Endodermal cell (in vitro differentiated cells): ENCODE measurements at places on chromosomes 1 and 21.

DNA sequence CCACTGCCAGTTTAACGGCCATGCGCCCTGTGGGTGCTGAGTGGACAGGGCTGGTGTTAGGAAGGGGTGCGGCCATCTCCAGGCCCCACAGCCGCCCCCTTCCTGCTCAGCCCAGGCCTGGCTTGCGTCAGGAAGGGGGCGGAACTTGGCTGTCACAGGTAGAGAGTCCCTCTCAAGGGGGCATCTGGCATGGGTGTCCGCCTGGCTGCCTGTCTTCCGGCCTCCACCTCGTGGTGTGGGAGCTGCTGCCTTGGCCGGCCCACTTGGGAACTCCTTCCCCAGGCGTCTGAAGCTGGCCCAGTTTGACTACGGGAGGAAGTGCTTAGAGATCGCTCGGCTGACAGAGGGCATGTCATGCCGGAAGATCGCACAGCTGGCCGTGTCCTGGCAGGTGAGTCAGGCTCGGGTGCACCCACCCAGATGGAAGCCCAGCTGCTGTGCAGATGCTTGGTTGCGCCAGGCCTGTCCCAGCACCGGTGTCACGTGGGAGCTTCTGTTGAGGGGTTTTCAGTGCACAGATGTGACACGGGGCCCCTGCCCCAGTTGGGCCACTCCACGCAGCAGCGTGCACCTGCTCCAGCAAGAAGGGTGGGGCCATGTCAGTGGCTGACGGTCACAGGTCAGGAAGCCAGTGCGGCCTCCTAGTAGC is 9.1 kb upstream of the ATAD3B start:
- DNase-seq: peak; percentile 54

DNA sequence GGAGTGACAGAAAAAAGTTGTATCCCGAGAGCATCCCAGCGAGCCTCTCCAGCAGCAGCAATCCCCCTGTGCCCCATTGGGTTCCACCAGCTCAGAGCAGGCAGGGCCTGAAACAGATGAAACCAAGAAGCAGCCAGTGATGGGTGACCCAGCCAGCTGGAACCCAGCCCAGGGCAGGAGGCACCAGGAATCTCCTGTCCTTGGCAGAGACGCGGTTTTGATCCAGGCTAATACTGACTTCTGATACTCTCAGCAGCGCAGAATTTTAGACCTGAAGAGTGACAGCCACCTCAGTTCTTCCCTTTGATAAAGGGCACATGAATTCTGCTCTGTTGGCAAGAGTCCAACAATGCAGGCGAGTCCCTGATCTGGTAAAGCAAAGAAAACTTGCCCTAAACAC is 11.4 kb upstream of the OLIG1 start:
- DNase-seq: no peak

GRCh38 chr21:30336596-30336995 is 898 bp downstream of the KRTAP27-1 start:
- no peak for DNase-seq

DNA sequence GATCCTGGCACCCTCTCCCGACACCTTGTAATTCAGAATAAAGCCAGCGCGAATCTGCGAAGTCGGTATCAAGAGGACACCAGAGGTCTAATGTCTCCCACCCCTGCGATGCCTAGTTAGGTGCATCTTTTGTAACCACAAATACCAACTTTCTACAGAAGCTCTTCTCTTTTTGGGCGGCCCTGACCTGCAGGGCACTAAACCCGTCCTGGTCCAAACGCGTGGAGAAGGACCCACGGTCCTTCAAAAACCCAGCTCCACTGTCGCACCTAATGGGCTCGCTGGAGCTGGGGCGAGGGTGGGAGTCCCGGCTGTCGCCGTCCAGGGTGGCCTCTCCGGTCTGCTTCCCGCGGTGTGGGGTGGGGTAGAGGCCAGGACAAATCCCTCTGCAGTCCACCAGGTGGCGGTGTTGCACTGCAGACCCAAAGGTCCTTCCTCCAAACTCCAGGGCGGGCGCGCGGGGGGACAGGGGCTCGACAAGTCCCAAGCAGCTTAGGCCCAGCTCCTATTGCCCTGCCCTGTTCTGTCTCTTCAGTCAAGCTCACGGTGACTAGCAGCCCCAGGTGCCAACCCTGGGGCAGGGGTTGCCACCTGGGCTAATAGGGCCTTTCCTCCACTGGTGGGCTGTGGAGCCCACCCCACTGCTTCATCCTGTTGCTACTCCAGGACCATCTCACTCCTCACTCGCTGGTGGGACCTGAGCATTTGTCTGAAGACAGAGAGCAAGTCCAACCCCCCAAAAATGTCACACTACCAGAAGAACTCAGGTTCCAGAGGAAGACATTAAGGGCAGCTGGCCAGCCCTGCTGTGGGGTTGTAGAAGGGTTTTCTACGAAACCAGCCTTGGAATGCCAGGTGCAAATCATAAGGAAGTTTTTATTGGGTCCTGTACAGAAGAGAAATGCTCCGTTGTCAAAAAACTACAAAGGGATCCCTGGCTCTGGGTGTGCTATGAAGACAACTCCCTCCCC is 2.8 kb downstream of the HES3 start:
- peak; percentile 97 for DNase-seq

DNA sequence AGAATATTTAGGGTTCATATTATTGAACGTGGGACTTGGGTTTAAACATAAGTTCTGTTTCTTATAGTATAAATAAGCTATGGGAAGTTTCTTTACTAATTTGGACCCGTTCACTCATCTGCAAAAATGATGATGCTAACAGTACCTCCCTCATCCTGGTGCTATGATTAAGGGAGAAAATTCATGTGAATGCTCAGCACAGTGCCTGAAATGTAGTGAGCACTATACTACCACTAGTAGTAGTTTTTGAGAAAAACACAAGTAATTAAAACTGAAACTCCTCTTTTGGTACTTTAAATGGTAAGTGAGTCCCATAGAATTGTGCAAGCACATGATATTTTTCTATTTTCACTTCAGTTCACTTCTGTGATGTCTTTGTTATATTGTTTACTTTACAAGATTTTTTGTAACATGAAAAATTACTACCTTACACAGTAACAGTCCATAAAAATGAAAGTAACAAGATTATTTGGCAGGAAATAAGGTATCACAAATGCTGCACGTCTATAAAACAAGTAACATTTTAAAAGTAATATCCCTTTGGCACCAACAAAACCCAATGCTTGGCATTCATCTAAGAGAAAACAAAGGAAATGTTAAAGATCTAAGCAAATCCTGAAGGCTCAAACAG is 11.3 kb upstream of the PTPRC start:
- no peak for DNase-seq

DNA sequence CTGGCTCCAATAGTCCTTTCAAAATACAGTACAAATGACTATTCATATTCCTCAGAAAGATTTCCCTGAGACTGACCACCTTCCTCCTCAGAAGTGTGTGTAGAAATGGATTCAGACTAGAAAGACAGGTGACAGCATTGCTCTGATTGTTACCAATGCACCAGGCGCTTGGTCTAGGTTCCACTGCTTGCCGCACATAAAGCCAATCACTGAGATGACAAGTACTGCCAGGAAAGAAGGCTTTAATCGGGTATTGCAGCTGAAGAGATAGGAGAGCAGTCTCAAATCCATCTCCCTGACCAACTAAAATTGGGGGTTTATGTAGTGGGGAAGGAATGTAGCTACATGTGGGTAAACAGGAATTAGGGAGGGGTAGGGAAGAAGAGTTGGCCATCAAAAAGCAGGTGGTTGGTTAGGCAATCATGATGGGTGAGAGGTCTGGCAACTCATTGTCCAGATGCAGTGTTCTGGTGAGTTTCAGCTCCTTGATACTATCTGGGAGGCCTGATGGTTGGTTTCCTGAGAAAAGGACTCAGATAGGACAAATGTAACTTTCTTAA is 98.0 kb downstream of the KCNH1 start:
- DNase-seq: no peak

GRCh38 chr1:53653631-53654030 is 85.3 kb downstream of the GLIS1 start:
- no peak for DNase-seq

DNA sequence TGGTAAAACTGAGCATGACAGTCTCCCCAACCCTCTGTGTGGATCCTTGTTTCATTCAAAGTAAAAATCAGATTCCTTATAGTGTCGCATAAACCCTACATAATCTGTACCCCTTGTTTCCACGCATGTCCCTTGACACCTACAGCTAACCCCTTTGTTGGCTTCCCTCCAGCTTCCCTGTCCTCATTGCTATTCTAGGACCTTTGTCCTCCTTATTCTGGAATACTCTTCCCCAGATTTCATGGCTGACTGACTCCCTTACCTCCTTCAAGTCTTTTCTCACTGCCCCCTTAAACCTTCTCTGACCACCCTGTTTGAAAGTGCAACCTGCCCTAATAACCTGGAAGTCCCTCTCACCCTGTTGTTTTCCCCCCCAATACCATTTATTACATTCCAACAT is 4.0 kb downstream of the RNF11 start:
- DNase-seq: peak; percentile 36

DNA sequence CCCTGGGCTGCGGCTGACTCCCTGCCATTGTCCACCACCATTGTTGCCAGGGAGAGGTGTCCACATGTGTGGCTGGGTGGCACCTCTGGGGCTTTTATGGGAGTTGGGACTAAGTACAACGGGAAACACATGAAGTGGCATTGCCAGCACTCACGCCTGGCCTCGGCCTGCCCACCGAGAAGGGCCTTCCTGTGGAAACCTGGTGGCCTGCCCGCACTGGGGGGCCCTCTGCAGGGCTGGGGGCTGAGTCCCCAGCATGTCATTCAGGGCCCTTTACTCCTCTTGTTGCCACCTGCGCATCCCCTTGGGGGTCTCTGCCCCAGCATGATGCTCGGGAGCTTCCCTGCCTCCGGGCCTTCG is 35.5 kb upstream of the RUNX3 start:
- no peak for DNase-seq

DNA sequence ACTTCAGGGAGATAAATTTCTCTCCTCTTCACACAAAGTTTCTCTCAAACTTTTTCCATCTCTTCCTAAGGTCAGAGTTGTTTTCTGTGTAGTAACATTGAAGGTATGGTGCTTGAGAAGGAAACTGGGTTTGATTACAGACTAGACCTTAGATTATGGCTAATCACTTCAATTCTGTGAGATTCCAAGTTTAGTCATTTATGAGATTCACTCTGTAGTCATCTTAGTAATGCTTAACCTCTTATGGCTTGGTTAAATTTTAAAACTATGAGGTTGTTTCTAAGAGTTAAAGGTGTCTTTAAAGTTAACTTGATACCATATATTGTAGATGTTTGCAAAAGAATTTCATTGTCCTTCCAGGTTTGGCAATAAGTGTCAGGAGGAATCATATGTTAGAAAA is 1092.2 kb downstream of the KCNT2 start:
- DNase-seq: no peak

DNA sequence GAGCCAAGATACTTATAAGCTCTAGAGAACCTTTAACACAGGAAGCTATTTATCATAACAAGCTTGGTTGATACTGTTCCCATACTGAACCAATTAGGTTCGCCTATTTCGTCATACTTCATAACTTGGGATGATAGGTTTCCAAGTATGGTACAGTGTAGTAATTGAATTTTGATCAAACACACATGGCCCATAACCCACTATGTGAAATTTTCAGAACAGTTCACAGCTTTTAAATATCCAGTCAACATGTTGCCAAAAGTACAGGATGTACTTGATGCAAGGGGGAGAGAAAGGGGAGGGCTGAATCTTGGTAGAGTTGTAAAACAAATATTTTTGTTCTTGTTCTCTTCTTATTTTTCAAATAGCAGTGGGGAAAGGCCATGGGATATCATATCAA is 86.6 kb downstream of the TM2D1 start:
- DNase-seq: no peak

- no peak for DNase-seq
Observed at GRCh38 chr1:210104103-210104502, 128.5 kb upstream of the SERTAD4 start.

DNA sequence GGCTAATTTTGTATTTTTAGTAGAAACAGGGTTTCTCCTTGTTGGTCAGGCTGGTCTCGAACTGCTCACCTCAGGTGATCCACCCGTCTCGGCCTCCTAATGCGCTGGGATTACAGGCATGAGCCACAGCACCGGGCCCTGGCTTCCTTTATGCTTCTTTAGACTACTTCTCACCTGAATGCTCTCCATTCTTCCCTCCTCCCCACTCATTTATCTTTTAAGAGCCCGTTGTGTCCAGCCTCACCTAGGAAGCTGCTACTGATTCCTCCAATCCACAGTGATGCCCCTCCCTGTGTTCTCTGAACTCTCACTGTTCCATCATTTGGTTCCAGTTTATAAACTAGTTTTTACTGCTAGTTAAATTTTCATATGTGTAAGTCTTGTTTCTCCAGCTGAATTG is 44.9 kb upstream of the NR5A2 start:
- DNase-seq: no peak

DNA sequence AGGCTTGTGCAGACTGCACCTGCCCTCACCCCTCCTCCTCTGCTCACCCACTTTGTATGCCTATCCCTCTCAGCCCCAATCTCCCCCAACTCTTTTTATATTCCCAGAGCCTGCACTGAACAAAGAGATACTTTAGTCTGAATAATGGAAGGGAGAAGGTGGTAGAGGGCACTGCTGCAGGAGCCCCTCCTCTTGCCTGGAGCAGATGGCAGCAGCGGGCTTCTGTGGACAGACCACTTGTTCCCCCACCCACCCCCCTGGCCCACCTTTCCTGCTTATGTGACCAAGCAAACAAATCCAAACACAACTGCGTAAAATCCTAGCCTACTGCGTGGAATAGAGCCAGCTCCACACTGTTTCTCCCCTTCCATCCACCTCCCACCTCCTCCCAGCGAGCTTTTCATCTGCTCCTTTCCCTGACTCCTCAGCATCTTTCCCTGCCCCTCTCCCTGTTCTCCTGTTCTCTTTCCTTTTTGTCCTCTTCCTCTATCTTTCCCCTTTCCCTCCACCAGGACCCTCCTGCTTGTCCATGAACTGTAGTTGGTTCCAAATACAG is 27.5 kb downstream of the RGS8 start:
- DNase-seq: no peak
